ENCODE measurements at places on chromosomes 16 and 17.

DNA sequence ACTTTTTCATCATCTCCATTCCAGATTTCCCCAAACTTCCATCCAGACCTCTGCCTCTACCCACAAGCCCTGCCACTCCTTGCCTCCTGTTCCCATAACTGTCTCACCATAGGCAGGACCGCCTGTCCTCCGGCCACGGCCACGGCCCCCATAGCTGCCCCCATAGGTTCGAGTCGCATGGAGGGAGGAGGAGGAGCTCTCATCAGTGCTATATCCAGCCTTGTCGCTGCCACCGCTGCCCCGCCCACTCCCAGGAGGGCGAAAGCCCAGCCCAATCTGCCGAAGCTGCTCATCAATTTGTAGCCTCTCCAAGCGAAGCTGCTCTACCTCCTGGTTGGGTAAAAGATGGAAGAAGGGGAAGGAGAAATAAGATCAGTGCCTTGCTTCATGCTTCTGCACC is 3.4 kb upstream of the SOX15 start:
- no peak for DNase-seq

DNA sequence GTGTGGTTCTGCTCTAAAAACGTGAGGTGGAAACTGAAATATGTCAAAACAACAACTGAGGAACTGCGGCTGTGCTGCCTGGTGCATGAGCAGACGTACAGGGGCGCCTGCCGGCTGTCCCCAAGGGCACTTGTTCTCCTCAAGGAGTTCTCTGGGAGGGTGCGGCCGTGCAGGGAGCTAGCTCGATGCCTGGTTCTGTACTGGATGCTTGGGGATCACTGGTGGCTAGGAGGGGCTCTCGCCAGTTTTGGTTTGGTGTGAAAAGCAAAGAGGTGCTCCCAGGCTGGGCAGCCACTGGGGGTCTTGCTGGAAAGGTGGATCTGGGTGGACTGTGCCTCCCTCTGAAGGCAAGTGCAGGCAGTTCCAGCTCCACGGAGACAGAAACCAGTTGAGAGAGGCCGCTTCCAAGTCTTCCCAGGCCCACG is 41.9 kb upstream of the ATP2A3 start:
- DNase-seq, result no peak

DNA sequence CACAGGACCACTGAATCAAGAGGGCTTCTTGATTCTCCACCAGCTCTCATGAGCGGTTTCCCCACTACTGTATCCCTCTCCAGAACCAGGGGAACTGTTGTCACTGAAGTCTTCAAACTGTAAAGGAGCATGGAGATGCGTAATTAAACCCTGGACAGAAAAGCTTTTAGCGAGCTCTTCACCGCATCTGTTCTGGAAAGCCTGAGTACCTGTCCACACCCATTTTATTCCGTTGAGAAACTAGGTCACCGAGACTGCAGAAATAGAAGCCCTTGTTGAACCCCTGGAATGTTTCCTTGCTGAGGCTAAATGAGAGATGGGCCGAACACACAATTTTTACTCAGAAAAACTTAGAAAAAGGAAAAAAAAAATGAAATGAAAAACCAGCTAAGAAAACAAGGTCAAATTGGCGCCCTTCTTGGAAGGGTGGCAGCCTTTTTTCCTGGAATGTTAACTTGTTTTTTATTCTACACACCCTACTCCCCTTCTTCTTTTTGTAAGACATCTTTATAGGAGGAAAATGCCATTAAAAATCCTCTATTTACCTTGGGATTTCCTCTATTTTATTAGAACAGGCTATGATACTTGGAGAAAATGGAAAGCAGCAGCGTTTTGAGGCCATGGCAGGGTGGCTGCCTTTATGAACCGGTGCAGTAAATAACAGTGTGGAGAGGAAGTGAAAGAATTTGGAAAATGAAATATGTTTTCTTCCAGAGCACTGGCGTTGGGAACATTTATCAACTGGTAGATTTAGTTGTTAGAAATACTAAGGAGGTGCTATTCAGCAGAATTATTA is 52.6 kb upstream of the CRISPLD2 start:
- DNase-seq, result no peak

DNA sequence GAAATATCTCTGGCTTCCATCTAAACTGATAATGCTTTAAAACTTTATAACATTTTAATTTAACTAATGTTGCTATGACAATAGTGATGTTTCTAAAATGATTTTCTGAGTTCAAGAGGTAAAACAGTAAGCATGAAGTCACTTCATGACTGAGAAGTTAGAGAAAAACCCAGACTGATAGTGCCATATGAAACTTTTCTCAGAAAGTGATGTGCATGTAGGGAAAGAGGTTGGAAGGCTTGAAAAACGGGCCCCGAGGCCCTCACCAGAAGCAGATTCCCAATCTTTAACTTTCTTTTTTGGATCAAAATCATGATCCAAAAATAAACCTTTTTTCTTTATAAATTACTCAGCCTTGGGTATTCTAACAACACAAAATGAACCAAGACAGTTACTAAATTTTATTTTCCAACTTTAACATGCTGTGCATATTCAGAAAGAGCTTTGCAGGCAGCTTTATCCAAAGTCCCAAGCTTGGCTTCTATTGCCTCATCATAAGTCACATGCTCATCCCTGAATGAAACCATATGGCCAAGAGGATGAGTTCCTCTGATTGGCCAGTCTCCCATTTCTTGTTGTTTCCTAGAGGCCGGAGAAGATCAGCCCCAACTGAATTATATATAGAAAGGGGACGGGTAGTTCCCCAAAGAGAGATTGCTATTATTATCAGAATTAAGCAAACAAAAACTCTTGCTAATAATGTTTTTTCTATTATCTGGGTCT is 357.6 kb upstream of the SALL1 start:
- no peak for DNase-seq

DNA sequence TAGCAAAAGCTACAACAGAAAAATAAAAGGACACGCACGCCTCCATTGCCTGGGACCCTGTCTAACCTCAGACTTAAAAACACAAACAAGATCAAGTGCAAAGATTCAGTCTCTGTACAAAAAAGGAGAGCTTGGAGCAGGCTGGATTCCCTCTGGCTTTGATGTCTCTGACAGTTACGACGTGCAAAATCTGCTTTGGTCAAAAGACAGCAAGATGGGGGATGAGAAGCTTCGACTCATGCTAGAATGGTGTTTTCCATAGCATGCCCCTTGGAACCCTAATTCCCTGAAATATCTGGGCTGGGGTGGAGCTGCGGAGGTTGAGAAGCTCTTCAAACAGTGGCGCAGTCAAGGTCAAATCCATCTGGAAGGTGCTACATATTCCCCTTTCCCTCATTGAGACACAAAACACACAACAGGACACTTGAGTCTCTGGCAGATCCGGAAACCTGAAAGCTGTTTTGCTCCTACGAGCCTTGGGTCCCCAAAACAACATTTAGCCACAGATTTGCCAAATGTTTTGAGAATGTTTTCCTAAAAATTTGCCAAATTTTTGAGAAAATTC is 9.1 kb downstream of the MYH11 start:
- no peak for DNase-seq

DNA sequence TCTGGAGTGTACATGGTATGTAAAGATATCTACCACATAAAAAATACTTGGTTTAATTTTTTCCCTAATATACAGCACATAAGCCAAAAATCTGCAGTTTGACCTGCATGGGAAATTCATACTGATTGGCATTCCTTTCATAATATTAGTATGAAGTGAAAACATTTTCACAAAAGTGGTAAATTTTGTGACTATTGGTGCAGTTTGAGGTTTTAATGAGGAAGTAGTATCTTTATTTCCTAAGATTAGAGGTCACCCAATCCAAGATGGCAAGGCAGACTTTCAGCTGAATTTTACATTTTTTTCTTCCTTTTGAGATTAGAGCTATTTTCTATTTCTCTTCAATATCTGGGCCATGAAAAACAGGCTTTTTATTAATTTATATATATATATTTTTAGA is 21.2 kb downstream of the METTL9 start:
- no peak for DNase-seq

DNA sequence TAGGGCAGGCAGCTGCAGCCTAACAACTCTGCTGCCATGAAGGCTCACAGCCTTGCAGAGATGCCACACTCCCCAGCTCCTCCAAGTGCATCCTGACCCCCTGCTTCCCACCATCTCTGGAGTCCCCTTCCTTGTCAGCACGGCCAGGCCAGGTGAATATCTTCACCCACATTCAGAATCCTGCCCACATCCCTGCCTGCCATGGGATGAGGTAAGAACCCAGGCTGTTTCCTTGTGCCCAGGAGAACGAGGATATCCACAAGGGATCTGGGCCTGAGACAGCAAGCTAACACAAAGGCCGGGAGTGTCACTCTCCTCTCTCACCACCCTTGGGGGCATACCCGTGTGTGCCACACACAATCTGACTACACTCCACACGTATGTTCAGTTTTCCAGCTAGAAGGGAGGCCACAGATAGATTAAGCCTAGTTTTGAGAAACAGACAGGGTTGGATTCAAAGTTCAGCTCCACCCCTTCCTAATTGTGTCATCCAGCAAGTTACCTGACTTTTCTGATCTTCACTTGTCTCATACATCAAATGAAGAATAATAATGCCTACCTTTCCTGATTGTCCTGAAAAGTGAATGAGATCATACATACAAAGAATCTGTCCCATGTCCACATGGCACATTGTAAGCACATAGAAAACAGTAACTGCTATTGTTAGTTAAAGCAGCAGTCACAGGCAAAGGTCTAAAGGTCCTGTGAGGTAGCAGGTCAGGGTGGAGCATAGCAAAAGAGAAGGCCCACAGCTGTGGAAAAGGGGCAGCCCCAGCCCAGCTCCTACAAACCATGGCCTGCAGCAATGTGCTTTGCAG is 17.4 kb upstream of the SUPT4H1 start:
- no peak for DNase-seq

GRCh38 chr17:50813583-50813982 is 21.8 kb upstream of the WFIKKN2 start:
- DNase-seq, result no peak

DNA sequence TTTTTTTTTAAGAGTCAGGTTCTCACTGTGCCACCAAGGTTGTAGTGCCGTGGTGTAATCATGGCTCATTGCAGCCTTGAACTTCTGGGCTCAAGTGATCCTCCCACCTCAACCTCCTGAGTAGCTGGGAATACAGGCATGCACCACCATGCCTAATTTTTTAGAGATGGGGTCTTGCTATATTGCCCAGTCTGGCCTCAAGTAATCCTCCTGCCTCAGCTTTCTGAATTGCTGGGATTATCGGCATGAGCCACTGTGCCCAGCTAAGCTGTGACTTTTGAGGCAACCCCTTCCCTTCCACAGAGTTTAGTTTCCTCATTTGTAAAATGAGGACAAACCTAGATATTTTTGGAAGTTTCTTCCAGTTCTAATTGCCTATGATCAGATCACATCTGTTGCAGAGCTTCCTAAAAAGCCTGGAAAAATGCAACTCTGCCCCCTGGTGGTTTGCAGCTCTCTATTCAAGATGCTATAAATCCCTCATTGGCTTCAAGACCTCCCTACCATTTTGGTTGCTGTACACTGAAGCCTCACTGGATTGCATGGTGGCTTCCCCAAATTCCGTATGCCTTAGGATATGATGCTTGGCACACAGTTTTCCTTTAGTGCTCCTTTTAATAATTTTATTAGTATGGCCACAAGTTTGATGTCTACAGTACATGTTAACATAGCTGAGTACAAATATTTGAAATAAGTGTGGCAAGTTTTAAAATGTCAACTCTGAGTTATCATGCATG is 19.3 kb downstream of the GDE1 start:
- peak; percentile 59 for DNase-seq

DNA sequence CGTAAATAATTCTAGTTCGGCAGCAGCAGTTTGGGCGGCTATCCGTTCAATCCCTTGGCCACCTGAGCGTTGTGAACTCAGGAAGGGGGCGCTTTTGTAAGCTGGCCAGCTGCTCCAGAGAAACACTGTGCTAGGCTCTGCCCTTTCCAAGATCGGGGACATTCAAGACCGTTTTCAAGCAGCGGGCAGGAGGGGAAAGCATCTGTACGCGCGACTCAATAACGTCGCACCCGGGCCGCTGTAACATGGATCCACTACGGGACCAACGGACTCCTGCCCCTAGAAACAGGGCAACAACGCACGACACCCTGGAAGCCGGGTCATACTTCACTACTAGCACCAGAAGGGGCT is 463 bp downstream of the TOP2A start:
- DNase-seq, result no peak

GRCh38 chr16:89009343-89010209 is 32.6 kb upstream of the CBFA2T3 start:
- DNase-seq, result no peak

DNA sequence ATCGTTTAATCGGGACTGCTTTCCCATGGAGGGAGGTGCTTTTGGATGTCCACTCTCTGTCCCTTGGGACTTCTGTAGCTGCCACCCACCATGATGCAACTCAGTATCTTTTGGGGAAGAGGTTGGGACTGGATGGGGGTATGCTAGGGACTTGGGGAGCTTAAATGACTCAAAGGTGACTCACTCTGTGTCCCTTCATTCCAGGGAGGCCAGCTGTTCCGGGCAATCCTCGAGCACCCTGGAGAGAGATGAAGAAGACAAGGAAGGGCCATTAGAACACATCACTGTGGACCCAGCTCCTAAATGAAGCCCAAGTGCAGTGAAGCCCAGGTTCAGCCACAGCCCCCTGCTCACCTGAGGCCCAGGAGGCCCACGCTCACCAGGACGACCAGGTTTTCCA is 4.6 kb downstream of the COL1A1 start:
- no peak for DNase-seq

DNA sequence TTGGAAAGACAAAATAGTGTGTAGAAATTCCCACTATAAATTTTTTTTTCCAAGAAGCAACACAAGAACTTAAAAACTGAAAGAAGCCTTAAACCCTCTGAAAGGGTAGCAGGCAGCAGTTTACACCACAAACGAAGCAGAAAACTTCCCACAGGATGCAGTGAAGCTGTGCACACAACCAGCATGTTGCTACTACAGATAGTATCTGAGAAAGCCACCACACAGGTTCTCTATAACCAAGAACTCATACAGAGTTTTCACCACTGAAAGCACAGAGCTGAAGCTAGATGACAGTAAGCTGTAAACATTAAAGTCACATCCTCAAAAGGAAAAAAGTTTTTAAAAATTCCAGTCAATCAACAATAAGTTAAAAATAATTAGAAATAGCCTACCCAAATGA is 333.6 kb upstream of the MON1B start:
- no peak for DNase-seq

GRCh38 chr17:77285594-77286390 is 145.0 kb downstream of the SEC14L1 start:
- DNase-seq, result no peak

DNA sequence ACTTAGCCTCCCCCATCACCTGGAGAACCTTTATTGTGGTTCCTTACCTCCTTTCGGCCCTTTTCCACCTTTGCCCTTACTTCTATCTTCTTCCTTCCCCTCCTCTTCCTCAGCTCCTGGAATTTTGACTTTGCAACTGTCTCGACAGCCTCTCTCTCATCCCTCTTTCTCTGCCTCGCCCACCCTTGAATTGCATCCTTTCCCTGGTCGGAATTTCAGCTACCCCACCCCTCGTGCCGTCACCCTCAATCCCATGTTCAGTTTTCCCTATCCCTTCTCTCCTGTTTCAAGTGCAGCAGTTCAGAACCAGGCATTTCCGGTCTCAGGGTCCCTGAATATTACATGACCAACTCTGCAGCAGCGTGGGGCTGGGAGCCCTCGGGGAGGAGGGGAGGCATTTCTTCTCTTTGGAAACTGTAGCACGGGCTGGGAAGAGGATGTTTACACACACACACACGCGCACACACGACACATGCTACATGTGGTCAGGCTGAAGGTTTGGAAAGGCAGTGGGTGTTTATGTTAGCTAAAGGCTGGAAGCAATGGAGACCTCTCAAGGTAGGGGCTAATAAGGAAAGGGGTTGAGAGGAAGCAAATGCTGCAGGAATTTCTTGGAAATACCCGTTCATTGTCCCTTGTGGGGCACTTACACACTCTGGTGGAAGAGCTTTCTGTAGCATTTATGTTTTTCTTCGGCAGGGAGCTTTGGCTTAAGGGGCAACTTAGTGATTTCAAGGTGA is 971 bp downstream of the MINK1 start:
- peak; percentile 28 for DNase-seq

- DNase-seq, result no peak
Observed at GRCh38 chr17:37813751-37814150, 68.9 kb upstream of the HNF1B start.
